ENCODE measurements at places on chromosomes 6 and 20. TPM values are rescaled to one million over a fixed set of nuclear protein-coding genes. Genes with fewer than 3 reads are reported as not detected.
A peak's percentile ranks its signal among the peaks of the same experiment; 100 is the strongest.

DNA sequence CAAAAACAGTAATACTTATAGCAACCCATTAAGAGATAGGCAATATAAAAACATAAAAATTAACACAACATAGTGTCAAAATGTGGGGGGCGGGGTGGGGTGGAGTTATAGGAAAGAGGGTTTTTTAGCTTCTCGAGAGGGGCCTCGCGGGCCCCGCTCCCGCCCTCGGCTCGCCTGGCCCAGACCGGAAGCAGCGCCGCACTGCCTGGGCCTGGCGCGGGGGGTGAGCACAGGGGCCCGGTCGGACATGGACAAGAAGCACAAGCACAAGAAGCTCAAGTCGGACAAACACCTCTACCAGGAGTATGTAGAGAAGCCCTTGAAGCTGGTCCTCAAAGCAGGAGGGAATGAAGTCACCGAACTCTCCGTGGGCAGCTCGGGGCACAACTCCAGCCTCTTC is 53.4 kb downstream of the REV3L start:
- DNase-seq = no peak

Gene ADGRF4
- total RNA-seq = not detected

DNA sequence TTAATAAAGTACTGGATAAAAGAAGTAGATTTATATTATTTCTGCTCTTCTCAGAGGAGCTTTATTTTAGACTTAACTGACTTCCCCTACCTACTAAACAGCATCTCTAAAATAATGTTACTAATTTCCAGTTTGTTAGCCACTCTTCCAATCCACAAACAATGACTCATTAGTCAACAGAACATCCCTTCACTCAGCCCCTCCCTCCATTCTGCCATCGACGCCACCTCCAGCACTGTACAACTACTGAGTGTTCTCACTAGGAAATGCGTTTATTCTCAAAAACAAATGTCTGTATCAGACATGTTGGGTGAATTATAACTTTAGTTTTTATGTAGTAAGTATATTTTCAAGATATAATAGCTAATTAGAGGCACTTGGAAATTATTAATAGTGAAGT is 427.0 kb downstream of the EYS start:
- DNase-seq = no peak

- peak; percentile 31 for DNase-seq
Observed at GRCh38 chr6:56891754-56892153, 63.2 kb upstream of the BEND6 start.

GRCh38 chr6:109595998-109596397 is 95.0 kb downstream of the AK9 start:
- peak; percentile 44 for DNase-seq

Gene SLC17A5
- 13.1 TPM for total RNA-seq

Gene DCDC2
- not detected for total RNA-seq

GRCh38 chr6:76774781-76775384 is 688.4 kb downstream of the HTR1B start:
- DNase-seq = peak; percentile 4

Gene NFKBIL1
- total RNA-seq = 30.3 TPM

DNA sequence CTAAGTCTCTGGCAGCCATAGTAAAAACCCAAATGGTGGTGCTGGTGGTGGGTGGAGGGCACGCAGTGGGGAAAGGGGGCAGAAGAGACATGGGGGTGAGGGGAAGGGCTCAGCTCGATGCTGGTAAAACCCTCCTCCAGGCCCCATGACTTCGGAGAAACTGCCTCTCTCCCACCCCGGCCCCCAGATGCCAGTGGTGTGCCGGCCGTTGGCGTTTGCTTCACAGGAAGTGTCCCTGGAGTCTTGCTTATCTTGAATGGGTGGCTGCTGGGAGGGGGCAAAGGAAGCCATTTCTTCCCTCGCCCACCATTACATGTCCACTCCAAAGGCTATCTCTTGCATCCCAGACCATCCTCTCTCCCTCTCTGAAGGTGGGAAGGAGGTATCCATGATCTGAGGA is 25.4 kb downstream of the VEGFA start:
- DNase-seq = no peak

GRCh38 chr6:30359276-30359675 is 14.3 kb downstream of the RPP21 start:
- no peak for DNase-seq

- DNase-seq = no peak
Observed at GRCh38 chr6:11121851-11122250, 10.3 kb upstream of the ERVFRD-1 start.

Gene LTV1
- 18.9 TPM for total RNA-seq

GRCh38 chr20:57162362-57162652 is 104.1 kb downstream of the BMP7 start:
- no peak for DNase-seq

GRCh38 chr6:43457643-43458042 is 2.3 kb upstream of the DLK2 start:
- no peak for DNase-seq

DNA sequence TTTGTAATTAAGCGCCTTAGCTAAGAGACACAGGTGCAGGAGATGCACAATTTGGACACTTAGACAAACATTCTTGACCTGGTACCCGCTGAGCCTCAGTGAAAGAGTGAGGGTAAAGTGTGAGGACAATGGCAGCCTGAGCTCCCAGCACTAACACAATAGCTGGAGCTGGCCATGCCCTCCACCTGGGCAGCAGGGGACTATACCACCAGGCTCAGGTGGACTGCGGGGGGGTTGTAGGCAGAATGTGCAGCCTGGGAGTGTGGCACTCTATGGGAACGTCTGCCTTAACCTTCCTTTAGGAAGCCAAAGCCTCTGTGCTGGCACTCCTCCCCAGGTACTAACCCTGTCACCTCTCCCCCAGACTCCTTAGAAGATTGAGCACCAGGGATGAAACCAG is 23.6 kb downstream of the PRKN start:
- no peak for DNase-seq

Measured in neural progenitor cell (in vitro differentiated cells).